ENCODE measurements at places on chromosomes 16 and 17.

DNA sequence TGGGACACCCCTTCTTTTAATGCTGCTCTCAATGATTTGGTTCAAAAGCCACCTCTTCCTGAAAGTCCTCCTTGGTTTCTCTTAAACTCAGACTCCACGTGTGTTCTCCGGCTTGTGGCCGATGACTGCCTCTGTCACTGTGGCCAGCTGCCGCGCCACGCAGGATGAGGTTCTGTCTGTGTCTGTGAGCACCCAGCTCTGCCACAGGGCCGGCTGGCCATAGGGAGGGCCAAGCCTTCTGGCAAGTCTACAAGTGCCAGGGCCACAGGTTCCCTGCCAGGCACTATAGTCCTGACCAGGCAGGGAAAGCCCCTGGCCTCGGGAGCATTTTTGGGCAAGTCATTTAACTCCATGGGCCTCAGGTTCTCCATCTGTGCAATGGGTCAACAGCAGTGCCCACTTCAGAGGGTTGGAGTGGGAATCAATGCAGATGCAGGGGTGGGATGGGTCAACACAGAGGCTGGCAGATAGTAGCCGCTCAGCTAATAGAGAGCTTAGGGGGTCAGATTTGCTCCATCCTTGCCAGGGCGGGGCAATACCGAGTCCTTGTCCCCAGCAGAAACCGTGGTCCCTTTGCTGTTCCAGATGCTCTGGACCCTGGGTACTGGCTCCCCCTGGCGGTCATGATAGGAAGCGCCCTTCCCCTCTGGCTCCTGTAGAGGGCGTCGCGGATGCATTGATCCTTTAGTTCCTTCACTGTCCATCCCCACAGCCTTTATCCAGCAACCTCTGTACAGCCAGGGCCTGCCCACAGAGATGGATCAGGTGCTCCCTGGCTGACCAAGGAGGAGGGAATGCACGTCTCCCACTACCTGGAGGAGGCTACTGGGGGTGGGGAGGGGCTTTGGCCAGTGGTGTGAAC is 19.3 kb upstream of the ADGRG3 start:
- H3K36me3 ChIP-seq: no peaks in the 10 kb centered on the region
- no peaks in the 10 kb centered on the region for H3K27me3 ChIP-seq
- H3K27ac ChIP-seq: no peak overlapping the region

GRCh38 chr16:20681821-20682760 is 15.4 kb downstream of the ACSM1 start:
- H3K27me3 ChIP-seq: no peaks in the 10 kb centered on the region
- DNase-seq: no peak
- H3K4me1 ChIP-seq: peaks cover 6% of the 10 kb centered on the region

- H3K4me3 ChIP-seq: no peak overlapping the region
- H3K27ac ChIP-seq: no peak overlapping the region
- H3K27me3 ChIP-seq: no peaks in the 10 kb centered on the region
- H3K36me3 ChIP-seq: no peaks in the 10 kb centered on the region
These were observed 13.9 kb downstream of the MMP2 start for GRCh38 chr16:55492756-55493380.

DNA sequence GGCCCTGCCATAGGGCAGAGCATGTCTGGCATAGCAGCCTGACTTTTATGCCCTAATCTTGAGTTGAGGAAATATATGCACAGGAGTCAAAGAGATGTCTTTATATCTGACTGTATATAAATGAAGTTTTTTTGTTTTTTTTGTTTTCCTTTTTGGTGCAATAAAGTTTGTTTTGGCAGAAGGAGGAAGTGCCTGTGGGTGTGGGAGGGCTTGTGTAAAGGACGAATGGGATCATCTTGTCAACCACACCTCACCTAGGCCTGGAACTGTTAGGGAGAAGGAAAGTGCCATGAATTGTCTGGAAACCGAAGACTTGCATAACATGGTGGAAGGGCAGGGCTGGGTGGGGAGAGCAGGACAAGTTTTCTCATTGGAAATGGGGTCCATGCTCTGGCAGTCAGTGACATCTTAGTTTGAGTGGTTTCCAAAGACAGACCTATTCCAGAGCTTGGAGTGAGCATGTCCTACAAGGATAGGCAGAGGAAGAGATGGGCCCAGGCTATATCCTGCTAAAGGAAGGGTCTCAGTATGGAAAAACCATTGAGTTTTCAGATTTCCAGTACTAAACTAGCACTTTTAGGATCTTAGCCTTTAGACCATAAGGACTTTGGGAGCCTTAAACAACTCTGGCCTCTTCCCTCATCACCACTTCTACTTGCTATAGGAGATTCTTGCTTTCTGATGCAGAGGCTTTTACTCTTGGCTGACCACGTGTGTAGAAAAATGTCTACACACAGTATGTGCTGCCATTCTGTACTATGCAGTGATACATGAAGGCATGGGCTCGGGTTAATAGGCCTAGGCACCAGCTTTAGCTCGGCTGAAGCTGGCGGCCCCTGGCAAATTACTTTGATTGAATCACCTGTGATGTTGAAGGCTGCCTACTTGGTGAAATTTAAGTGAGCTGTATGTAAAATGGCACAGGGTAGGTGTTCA is 15.5 kb downstream of the SNF8 start:
- peak overlapping the region; percentile 23 for H3K27ac ChIP-seq
- H3K4me3 ChIP-seq: no peak overlapping the region
- H3K4me1 ChIP-seq: no peaks in the 10 kb centered on the region
- H3K36me3 ChIP-seq: peaks cover 5% of the 10 kb centered on the region
- no peak for DNase-seq
- H3K27me3 ChIP-seq: no peaks in the 10 kb centered on the region

GRCh38 chr17:65558311-65558682 is 3.2 kb downstream of the AXIN2 start:
- DNase-seq: no peak
- no peak overlapping the region for H3K27ac ChIP-seq
- peak overlapping the region; percentile 97 for H3K4me3 ChIP-seq
- no peaks in the 10 kb centered on the region for H3K36me3 ChIP-seq

DNA sequence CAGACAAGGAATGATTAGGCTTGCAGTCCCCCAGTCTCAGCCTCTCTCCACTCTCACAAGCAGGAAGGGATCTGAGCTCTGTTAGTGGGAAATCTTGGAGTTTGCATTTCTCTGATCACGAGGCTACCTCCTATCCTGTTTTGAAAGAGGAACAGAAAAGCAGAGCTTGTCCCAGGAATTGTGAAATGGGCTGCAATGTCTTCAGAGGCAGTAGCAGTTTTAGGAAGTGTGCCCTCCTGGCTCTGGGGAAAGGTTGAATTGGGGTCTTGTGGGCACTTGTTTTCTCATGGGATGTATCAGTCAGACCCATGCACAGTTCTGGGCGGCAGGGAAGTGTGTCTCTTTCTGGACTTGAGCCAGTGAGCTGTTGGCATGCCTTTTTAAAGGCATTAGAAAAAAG is 22.8 kb downstream of the NUP85 start:
- no peaks in the 10 kb centered on the region for H3K4me1 ChIP-seq
- DNase-seq: no peak
- H3K4me3 ChIP-seq: no peak overlapping the region
- H3K27ac ChIP-seq: no peak overlapping the region
- no peaks in the 10 kb centered on the region for H3K27me3 ChIP-seq

DNA sequence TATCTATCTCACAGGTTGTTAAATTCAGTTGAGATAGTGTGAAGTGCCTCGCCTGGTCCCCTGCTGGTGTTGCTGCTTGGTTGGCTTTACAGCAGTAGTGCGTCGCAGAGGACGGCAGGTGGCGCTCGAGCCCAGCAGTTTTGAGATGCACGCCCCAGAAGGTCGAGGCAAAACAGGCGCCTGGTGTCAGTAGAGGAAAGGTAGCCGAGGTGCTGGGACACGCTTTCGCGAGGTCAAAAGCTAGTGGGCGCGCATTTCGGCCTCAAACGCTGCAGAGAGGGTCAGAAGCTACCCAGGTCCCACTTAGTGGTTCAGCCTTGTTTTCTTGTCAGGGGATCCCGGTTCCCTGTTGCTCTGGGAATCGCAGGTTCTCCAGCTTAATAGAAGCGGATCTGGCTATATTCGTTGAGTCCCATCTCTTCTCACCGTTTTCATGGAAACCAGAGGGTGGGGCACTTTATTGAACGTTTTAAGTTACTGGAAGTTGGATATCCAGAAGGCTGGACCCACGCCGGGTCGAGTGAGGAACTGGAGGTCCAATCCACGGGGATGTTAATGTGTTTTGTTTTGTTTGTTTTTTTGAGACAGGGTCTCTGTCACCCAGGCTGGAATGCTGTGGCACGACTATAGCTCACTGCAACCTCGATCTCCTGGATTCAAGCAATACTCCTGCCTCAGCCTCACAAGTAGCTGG is 10.3 kb upstream of the ZFP90 start:
- H3K27ac ChIP-seq: no peak overlapping the region
- no peaks in the 10 kb centered on the region for H3K36me3 ChIP-seq
- DNase-seq: peak; percentile 92
- H3K27me3 ChIP-seq: no peaks in the 10 kb centered on the region

DNA sequence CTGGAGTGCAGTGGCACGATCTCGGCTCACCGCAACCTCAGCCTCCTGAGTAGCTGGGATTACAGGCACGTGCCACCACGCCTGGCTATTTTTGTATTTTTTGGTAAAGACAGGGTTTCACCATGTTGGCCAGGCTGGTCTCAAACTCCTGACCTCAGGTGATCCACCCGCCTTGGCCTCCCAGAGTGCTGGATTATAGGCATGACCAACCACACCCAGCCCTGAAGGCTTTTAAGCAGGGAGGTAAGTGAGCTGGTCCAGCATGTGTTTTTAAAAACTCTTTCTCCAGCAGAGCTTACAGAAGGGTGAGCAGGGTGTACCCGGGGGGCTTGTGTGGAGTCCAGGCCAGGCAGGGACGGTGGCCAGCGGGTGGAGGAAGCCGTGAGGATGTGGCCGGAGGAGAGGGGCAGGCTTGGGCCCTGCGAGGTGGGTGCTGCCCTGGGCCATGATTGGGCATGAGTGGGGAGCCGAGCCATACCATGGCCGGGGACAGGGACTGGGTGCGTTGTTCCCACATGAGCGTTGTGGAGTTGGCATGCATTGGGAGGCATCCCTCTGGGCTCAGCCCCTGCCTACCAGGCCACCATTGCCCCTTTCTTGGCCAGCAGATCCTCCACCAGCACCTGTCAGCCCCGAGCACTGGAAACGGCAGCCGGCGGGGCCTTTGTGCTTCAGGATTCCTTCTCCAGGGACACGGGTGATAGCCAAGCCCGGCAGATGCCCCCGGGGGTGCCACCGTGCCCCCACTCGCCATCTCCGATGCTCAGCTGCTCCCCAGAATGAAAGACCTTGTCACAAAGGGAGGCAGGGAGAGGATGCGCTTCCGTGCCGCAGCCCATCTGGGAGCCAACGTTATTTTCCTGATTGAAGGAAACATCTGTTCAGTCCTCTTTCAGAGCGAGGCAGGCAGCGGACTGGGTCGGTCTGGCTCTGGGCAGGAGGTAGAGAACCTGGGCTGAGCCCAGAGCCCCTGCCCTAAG is 64.5 kb downstream of the RAI1 start:
- no peaks in the 10 kb centered on the region for H3K27me3 ChIP-seq
- no peaks in the 10 kb centered on the region for H3K36me3 ChIP-seq
- H3K4me3 ChIP-seq: no peak overlapping the region
- DNase-seq: no peak

- peaks cover 6% of the 10 kb centered on the region for H3K36me3 ChIP-seq
- peak overlapping the region; percentile 88 for H3K27ac ChIP-seq
- no peaks in the 10 kb centered on the region for H3K27me3 ChIP-seq
- H3K4me1 ChIP-seq: peaks cover 32% of the 10 kb centered on the region
- no peak overlapping the region for H3K4me3 ChIP-seq
These were observed 111.1 kb downstream of the VPS53 start for GRCh38 chr17:603406-604114.

- H3K27ac ChIP-seq: no peak overlapping the region
- DNase-seq: no peak
- H3K36me3 ChIP-seq: no peaks in the 10 kb centered on the region
- H3K27me3 ChIP-seq: peaks cover 3% of the 10 kb centered on the region
- peaks cover 10% of the 10 kb centered on the region for H3K4me1 ChIP-seq
- H3K4me3 ChIP-seq: no peak overlapping the region
These were observed 18.5 kb downstream of the SRCIN1 start for GRCh38 chr17:38587203-38587602.

DNA sequence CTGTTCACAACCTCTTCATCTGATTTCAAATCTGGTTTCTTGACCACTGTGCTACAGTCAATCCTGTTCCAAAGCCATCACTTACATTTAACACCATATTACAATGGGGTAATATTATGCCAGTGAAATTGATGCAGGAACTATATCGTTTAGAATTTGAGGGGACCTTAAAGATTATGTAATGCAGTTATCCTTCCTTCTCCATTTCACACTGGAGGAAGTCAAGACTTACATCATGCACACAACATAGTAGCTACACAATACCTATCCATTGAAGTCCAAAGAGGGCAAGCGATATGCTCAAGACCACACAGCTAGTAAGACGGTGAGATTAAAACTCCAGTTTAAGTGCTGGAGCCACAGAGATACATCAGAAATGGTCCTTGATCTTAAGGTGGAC is 16.8 kb downstream of the NOG start:
- no peak overlapping the region for H3K27ac ChIP-seq
- H3K4me3 ChIP-seq: no peak overlapping the region
- no peaks in the 10 kb centered on the region for H3K4me1 ChIP-seq
- H3K27me3 ChIP-seq: peaks cover 5% of the 10 kb centered on the region
- no peaks in the 10 kb centered on the region for H3K36me3 ChIP-seq

- H3K27me3 ChIP-seq: no peaks in the 10 kb centered on the region
- H3K36me3 ChIP-seq: no peaks in the 10 kb centered on the region
- DNase-seq: no peak
These were observed 16.9 kb upstream of the TNFRSF13B start for GRCh38 chr17:16988749-16989229.

DNA sequence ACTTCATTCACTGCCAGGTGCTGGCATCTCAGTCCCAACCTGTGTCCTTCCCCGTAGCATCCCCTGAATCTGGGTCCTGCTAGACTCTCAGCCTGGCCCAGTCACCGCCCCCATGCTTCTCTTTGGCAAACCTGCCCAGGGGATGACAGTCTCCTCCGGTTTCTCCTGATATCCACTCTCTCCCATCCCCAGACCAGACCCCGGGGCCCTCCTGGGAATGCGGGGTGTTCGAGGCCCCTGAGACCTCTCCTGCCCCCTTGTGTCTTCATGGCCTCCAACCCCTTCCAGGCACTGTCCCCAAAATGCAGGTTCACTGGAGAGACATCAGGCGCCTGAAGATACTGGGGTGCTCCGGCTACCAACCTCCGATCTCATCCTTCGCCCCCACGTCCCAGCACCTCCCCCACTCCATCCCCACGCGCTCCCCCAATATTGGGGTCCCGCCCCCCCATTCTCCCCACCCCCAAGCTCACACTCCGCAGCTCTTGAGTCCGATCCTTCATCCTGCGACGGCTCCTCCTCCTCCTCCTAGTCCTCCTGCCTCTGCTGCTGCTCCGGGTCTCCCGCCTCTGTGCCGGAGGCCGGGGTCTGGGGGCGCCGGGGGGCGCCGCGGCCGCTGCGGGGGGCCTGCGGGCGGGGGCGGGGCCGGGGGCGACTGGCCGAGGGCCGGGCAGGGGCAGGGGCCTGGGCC is 399 bp downstream of the STX1B start:
- H3K36me3 ChIP-seq: no peaks in the 10 kb centered on the region
- H3K27ac ChIP-seq: no peak overlapping the region
- no peak overlapping the region for H3K4me3 ChIP-seq
- no peaks in the 10 kb centered on the region for H3K4me1 ChIP-seq

DNA sequence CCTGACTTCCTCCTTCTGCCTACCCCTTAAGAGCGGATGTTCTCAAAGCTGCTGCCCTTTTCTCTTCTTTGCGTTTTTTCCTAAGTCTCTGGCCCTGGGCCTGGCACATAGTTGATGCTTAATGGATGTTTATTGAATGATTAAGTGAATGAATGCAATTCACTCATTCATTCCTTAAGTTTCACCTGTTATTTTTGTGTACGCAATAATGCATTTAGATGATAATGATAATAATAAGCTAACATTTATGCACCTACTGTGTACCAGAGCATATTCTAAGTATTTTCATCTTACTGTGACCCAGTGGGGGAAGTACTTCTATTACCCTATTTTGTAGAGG is 4.4 kb downstream of the CCL5 start:
- no peaks in the 10 kb centered on the region for H3K27me3 ChIP-seq
- H3K4me1 ChIP-seq: no peaks in the 10 kb centered on the region
- no peak overlapping the region for H3K27ac ChIP-seq
- no peaks in the 10 kb centered on the region for H3K36me3 ChIP-seq
